ENCODE measurements at places on chromosomes 16 and 17.

GRCh38 chr17:77735566-77736198 is 222.8 kb upstream of the TNRC6C start:
- no peak for DNase-seq

DNA sequence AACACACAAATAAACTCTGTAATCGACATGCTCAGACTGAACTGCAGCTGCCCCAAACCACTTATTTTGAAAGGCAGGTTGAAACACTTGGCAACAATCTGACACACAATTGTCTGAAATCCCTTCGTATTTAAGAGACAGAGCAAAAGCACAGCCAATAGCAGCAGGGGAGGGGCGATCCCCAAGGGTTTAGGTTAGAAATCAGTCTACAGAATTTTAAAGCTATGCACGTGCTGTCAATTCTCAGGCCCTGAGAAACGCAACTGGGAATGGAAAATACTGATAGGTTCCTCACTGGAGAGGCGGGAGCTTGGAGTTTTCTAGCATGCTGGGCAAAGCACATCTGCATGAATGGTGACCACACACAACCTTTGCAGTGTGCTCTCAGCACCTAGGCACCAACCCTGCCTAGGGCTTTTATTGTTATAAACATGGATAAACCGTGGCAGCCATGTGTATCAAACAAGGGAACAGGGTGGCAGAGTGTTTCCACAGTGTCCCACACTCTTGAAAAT is 168.0 kb downstream of the AATF start:
- no peak for DNase-seq

- DNase-seq: no peak
Observed at GRCh38 chr17:40473573-40474365, 27.7 kb downstream of the TNS4 start.

DNA sequence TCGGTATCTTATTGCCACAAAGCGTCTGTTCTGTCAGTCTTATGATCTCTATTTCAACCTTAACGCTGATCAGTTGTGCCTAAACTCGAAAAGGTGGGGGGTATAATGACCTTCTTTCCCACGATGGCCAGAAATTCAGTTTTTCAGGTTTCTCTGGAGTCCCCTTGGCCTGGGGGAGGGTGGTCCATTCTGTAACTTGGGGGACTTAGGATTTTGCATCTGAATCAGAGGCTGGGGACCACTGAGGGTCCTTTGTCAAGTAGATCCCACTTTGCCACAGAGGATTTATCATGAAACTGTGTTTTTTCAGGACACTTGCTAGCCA is 6.3 kb upstream of the WDR59 start:
- DNase-seq: no peak

GRCh38 chr16:71474864-71475263 is 12.8 kb upstream of the ZNF23 start:
- no peak for DNase-seq

- no peak for DNase-seq
Observed at GRCh38 chr17:62786646-62787045, 21.5 kb downstream of the MARCHF10 start.

DNA sequence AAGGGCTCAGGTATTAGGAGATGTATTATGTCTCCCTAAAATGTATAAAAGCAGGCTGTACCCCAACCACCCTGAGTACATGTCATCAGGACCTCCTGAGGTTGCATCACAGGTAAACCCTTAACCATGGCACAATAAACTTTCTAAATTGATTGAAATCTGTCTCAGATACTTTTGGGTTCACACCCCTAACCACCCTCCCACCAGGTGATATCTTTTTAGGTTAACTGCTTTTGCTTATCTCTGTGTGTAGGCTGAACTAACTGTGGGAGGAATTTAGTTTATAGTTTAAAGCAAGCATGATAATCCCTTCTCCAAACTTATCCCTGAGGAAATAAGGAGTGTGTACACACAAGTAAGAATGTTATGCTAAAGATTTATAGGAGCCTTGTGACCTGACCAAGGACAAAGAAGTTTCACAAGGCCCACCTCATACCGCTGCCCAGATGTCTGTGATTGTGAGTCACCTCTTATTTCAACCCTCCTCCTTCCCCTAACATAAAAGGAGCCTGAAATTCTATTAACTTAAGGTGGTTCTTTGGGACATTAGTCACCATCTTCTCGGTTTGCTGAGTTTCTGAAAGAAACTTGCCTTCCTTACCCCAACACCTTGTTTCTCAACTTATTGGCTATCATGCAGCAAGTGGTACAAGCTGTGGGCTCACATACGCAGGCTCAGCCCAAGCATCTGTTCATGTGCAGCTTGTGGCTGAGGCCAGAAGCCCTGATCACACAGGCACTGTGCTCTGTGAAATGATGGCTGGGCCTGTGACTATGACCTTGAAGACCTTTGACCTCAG is 11.3 kb downstream of the PRSS22 start:
- DNase-seq: no peak

DNA sequence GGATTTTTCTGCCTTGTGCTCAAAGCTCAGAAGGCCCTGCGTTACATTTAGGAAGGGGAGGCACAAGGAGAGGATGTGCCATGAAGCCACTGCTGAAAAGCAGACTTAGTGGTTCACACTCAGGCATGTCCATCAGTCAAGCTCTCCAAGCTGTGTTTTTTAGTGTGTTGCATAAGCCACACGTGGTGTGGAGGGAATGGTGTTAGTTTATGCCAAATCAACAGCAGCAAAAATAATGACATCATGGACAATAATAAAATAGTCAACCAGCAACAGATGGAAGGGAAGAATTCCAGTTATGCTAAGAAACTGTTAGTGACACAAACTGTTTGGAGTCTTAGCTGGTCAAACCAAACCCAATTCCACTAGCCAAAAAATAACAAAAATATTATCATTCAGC is 438.3 kb downstream of the NPIPA7 start:
- DNase-seq: no peak

DNA sequence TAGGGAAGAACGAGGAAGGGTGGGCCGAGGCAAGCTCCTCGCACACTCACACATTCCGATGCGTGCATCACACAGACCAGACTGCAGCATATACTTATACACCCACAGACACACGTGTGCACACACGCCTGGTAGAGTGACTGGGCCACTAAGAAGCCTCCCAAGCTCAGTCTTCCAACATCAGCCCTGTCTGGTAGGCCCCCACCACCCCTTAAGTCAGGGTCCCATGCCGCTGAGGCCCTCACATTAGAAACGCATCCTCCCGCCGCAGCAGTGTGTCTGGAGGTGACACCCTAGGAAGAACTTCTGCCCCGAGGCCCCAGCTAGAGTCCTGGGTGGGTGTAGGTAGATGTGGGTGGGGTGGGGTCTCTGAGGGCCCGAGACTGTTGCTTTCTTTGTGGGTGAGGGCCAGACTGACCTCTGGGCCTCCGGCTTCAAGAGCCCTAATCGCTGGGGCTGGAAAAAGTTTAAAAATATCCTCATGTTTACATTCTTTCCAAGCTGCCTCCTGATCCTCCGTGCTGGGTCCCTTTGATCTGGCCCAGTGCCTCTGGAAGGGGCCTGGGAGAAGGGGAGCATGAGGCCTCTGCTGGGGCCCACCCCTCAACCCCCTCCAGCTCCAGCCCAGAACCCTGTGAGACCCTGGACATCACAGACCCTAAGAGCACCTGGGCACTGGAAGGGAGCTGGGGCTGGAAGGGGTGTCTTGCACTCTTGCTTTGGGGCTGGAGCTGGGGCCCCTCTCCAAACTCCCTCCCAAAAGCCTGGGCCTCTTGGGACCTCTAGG is 13.6 kb downstream of the CDH16 start:
- DNase-seq: no peak

Measured in activated naive CD4-positive, alpha-beta T cell (primary cell).